Activated gamma-delta T cell (primary cell): ENCODE measurements at places on chromosomes 5 and 9.

DNA sequence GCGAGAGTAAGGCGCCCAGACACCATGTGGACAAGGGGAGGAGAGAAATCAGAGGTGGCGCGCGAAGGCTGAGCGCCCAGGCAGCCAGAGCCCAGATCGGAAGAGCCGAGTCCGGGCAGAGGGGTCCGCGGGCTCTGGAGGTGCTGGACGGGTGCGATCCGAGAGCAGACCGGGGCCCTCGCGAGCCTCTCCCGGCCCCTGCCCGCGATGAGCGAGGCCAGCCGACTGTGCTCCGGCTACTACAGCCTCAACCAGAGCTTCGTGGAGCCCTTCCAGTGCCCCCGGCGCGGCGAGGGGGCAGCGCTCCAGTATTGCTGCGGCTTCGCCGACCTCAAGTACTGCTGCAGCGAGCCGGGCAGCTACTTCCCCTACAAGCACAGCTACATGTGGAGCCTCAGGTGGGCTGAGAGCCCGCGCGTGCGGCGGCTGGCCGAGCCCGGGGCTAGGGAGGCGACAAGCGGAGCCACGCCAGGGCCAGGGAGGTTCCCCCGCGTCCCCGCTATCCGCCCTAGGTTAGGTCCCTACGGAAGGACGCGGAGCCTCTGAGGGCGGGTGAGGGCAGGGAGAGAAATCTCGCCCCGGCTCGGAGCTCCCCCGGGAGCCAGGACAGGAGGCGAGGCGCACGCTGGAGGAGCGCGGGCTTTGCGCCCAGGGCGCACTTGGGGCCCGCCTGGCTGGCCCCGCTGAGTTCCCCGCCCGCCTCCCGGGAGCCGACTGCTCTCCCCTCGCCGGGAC lies at the start of gene SHISAL2B:
SHISAL2B (plus strand) TSS at position 87 of the 735 bp plus-strand sequence; CDS start at position 208, 121 bp downstream.
- DNase-seq = peak; percentile 9

GRCh38 chr5:104178829-104179456 lies 616.4 kb upstream of the NUDT12 start:
- no peak for DNase-seq

DNA sequence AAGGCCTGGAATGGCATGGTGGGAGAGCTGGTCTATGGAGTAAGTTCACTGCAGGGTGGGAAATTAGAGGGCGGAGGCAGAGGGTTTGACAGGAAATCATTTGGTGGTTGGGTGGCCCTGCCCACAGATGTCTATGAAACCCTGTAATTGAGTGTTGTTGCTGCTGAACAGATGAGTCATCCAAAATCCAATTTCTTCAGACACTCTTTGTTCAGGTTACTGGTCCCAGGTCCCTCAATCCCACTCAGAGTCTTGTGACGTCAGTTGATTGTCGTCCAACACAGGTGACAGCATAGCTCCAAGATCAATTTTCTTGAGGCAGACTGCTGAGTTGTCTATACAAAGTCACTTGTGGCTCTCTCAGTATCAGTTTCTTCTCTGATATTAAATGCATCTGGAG lies 208.6 kb downstream of the GRIA1 start:
- no peak for DNase-seq

DNA sequence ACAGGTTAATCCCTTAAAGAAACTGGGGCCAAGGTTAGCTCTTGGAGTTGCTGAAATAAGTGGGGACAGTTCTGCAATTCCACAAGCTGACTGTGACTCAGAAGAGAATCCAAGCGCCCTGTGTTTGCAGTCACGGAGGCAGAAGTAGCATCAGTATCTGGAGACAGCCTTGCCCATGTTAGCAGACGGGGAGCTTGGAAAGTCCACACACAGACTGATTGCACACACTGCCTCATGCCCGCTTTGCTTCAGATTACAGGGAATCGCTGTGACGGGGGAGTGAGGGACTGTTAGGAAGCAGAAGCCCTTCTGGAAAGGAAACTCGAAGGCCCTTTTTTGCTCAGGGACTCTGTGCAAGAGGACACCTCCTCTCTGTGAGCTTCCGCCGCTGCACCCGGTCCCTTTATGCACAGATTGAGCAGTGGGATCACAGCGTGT lies 30.9 kb upstream of the PPP1R26 start:
- DNase-seq = no peak

DNA sequence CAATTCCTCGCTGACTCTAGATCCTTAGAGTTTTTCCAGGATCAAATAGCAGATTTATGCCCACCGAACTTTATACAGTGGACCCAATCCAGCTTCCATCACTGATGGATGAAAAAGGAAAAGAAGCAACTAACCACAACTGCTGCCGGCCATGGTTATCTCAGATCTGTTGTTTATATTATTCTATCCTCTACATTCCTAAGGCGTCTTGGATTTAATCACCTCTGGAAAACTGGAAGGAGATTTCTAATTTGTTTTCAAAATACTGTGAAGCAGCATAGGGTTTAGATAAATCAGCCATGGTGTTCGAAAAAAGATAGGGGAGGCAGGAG lies 663 bp upstream of the ZNF366 start:
- DNase-seq = no peak

- no peak for DNase-seq
Measured at GRCh38 chr5:23450187-23450586, 57.2 kb upstream of the PRDM9 start.

GRCh38 chr5:42889311-42889933 lies 77.7 kb upstream of the SELENOP start:
- no peak for DNase-seq

DNA sequence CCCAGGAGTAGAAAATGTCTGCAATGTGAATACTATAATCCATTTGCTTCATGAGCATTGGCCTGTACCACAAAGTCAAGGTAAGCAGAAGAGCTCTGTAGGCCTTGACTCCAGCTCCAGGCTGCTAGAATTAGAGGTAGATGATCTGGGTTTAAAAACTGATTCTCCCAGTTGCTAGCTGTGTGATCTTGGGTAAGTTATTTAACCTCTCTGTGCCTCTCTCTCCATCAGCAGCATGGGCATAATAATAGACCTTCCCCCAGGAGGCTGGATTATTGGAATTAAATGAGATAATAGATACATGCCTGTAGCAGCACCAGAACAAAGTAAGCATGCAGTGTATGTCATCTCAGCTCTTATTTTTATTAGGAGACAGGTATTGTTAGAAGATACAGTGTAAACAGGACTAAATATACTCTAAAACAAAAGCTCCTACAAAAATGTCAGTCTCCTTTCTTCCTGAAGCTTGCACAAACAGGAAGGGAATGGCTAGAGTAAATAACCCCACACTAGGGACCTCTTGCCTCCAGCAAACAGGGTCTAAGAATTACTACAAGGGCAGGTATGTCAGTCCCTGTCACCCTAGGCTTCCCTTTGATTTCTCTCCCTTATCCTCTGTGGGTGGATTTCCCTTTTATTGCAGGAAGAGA lies 57.5 kb downstream of the PSAT1 start:
- no peak for DNase-seq

DNA sequence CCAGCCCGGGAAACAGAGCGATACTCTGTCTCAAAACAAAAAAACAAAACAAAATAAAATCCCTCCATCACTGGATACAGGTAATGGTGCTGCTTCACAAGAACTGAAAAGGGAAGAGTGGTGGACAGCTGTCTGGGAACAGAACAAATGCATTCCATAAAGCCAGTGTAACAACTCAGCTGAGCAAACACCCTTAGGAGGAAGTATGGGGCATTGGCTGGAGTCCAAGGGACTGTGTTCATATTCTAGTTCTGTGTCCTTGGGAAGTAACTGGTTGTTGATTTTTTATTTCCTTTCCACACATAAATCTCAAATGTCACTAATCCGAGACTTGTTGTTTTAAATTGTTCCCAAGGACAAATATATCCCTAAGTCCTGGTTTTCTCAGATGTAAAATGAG lies 38.3 kb downstream of the HTR1A start:
- no peak for DNase-seq

DNA sequence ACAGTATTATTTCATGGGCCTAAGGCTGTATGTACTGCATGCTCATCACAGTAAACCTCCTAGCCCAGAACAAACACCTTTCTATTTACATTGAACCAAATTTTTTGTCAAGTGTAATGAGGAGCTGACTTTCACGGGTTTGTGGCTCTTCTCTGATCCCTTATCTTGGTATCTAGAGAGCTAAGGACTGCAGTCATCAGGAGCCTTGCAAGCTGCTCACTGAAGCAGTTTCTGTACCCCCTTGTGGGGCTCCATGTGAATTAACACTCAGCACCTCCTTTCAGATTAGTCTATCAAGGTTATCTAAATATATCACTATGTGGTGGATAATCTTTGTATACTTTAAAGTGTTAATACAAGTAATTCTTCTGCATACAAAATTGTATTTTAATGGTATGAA lies 108.2 kb downstream of the AUH start:
- DNase-seq = no peak

DNA sequence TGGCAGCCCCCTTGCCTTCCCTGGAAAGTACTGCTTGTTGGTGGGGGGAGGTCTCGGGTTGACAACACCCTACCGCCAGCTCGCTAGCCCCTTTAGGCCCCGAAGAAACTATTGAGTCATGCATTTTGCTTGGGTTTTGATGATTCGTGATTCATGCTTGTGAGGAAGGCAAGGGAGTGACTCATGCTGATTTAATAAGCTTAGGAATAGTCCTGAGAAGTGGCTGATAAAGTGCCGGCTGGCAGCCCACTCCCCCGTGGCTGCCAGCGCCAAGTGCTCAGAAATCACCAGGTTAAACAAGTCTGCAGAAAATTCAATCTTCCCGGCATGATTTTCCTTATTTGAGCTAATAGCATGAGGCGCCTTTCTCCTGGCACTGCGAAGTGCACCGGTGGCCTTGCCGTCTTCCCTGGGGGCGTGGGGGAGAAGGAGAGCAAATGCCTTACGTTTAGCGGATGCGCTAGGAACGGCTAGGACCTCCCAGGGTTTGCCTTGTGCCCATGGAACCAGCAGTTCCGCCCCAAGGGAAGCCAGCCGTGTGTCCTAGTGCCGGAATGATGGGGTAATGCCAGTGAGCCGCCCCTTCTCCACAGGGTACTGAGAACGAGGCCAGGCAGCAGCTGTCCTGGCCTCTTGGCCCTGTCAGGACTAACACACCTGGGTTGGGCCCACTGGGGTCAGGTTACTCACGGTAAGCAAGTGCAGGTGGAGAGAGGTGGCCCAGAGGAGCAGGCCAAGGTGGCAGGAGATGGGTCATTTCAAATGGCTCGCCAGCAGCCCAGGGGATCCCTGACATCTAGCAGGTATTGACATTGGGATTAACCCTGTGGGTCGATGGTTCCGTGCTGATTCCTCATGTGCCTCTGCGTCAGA lies 151.9 kb downstream of the MACROH2A1 start:
- no peak for DNase-seq
